NCI-H1092 treated with DMSO at 0.1 percent for 48 hours (cell line): ENCODE measurements at places on chromosomes 11 and 22.

DNA sequence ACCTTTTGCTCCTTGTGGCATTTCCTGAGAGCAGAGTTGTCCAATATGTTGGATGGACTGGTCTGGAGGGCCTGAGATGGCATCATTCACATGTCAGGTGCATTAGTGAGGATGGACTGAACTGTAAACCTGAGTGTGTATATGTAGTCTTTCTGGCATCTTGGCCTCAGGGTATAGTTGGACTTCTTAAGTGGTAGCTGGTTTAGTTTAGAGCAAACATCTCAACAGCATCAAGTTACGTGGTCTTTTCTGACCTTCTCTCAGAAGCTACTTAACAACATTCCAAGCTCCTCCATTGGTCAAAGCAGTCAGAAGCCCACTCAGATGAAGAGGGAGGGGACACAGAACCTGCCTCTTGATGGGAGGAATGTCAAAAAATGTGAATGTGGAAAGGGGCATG, 829.9 kb downstream of the METTL15 start:
- DNase-seq = no peak

DNA sequence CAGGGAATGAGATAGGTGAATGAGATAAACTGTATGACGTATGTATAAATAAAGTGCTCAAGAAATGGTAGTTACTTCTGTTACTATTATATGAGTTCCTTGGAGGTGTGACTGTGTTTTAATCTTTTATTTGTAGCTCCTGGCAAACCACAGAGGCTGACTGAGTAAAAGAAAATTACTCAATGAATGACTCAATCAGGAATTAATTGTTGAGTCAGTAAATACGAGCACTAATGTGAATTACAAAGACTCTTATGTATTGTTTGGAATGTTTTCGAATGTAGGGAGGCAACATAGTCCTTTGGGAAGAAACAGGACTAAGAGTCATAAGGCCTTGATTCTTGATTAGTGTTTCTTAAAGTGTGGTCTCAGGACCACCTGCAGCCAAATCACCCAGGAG, 51.1 kb upstream of the BLID start:
- no peak for DNase-seq

DNA sequence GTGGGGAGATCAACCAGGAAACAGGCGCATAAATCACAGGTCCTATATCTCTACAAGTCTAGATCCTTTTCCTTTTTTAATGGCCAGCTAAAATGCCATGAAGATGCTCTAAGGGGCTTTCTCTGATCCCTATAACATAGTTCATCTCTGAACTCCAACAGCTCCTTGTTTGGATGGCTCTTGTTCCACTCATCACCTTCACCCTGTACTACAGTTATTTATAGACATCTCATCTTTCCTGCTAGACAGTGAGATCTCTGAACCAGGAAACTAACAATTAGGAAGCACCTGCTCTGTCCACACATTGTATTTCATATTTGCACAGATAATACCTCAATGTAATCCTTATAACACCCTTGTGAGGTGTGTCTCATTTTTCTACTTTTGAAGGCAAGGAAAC, 31.6 kb downstream of the KCNA4 start:
- peak; percentile 10 for DNase-seq

GRCh38 chr11:44837661-44838060, 110.9 kb downstream of the TSPAN18 start:
- DNase-seq = no peak

DNA sequence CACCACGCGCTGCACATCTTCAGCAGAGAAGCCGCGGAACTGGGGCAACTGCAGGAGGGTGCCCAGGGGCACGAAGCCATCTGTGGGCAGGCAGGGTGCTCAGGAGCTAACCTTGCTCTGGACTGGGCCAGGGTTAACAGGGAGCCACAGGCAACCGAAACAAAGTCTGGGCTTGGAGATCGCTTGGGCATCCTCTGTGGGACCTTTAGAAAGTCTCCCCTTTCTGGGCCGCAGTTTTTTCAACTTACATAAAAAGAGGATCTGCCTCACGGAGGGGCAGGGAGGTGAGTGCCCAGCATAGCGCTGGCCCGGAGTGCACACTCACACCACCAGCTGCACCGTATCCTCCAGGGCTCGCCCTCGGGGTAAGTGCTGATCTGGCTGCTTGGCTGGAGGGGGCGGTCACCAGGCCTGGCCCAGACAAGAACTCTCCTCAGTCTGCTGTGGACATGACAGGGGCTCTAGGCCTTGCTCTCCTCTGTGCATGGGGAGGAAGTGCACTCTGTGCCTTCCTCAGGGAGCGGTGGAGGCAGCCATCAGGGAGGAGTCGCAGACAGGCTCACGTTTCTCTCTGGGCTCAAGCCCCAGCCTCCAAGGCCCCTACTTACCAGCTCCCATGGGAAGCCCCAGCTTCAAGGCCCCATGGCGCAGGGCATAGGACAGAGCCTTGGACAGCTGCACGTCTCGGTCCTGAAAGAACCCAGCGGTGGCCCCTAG, 937 bp downstream of the TRPT1 start:
- no peak for DNase-seq

GRCh38 chr22:22787786-22788459, 99.7 kb upstream of the IGLL5 start:
- peak; percentile 18 for DNase-seq

GRCh38 chr11:17169876-17170275, 37.9 kb downstream of the PIK3C2A start:
- DNase-seq = no peak

DNA sequence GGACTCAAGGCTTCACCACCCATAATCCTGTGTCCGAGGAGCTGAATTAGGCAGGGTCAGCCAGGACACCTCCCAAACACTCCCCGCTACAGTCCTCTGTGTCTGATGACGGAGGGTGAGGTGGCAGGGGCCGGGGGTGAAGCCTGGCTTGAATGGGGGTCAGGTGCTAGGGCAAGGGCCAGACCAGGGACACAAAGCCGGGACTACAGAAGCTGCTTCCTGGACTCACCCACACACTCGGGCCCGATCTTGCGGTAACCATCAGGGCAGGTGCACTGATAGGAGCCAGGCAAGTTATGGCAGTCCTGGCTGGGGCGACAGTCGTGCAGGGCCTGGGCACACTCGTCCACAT, 2.3 kb downstream of the EFEMP2 start:
- no peak for DNase-seq

DNA sequence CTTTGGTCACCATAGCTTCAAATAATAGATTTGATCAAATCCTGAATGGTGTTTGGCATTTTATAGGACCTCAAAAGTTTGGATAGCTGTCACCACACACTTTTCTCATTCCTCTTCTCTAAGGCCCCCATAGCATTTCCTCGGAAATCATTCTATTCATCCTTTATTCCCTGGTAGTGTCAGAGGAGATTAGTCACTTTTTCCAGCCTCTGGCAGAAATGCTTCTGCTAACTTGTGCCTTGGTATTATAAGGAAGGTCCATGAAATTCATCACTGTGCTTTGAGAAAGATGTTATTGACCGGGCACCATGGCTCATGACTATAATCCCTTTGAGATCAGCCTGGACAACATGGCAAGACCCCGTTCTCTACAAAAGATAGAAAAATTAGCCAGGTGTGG, 19.7 kb upstream of the NUP160 start:
- DNase-seq = no peak

DNA sequence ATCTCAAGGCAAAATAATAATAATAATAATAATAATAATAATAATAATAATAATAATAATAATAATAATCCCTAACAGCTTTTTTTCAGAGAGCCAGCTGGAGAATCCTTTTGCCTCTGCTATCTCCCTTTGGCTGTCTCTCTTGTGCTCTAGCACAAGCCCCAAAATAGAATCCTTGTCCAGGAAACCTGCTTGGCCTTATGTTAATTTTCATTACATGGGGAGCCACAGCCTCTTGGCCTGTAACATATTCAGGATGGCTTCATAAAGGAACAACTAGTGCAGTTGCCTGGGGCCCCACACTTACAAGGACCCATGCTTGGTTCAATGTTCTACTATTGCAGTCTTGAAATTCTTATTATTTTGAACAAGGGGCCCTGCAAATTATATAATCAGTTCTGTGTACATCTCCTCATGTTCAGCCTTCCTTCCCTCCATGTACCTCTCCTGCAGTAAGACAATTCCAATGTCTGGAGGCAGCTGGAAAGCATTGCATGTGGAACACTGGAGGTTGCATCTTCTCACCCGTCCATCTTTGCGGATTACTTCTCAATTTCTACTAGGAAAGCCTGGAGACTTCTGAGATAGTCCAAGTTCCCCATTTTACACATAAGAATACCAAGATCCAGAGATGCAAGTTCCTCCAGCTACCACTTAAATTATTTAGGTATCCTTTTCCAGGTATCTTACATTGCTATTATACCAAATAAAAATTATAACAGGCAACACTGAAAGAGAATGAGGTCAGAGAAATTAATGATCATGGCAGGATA, 37.8 kb upstream of the SORL1 start:
- DNase-seq = no peak

- DNase-seq = no peak
Measured at GRCh38 chr11:104564921-104565582, 333.2 kb downstream of the CASP12 start.

DNA sequence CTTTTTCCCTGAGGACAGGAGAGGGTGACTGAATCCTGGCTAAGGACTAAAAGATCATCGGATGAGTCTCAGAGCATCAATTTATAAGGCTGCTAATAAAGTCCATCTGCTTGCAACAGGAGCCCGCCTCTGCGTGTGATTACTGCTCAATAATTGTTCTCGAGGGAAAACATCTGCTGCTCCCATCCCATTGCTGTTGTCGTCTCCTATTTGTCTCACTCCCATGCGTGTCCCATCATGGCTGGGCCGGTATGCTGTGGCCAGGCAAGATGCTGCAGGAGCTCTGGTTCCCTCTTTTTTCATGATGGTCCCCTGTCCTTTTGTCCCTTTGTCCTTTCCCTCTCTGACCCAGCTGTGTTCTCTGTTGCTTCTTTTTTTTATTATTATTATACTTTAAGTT, 121.2 kb downstream of the SPATA19 start:
- no peak for DNase-seq

DNA sequence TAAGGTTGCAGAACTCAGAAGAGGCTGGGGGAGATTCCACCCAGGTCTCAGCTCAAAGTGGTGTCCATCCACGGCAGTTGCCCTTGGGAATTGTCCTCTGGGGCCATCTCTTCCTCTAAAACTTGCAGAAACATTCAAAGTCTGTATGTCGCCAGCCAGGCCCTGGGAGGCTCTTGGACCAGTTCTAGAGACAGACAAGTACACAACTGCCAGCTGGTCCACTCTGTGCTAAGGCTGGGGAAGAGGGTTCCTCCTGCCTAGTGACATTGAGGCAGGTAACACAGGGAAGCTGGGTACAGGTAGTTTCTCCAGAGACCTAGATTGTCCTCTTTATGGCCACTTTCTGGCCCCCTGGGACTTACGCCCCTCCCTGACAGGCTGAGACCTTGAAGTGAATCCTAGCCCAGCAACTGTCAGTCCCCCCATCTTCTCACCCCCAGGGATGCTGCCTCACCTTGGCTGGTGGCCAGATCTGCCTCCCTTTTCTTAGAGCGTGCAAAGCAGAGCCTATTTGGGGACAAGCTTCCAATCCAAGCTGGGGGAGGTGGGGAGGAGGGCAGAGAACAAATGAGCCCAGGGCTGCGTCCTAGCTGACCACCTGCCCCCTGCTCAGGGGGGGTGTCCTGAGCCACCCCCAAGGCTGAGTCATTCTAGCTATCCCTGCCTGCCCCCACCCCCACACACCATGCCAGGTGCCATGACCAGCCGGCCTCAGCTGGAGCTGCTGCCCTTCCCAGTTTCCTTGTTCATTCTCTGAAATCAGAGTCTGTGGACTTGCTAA, 8.4 kb downstream of the FAM83F start:
- peak; percentile 40 for DNase-seq

GRCh38 chr11:59552844-59553243, 41.5 kb downstream of the OR4D9 start:
- no peak for DNase-seq

GRCh38 chr11:94602430-94603372, 35.5 kb downstream of the PIWIL4 start:
- no peak for DNase-seq

- DNase-seq = no peak
Measured at GRCh38 chr22:37379722-37380121, 47.6 kb downstream of the ELFN2 start.

DNA sequence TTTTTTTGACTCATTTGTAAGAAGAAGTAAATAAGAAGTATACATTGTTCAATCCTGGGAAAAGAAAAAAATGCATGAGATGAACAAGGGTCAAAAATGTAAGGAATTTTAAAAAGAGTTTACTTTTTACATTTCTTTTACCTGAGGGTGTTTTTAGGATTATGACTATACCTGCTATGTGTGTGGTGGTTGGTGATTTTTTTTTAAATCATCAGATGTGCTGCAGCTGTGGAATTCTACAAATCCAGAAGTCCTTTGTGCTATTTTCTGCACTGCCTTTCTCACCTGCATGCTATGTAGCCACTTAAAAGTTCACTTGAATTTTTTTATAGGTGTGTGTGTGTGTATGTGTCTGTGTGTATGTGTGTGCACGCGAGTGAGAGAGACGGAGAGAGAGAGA, 185.3 kb downstream of the FAT3 start:
- no peak for DNase-seq

DNA sequence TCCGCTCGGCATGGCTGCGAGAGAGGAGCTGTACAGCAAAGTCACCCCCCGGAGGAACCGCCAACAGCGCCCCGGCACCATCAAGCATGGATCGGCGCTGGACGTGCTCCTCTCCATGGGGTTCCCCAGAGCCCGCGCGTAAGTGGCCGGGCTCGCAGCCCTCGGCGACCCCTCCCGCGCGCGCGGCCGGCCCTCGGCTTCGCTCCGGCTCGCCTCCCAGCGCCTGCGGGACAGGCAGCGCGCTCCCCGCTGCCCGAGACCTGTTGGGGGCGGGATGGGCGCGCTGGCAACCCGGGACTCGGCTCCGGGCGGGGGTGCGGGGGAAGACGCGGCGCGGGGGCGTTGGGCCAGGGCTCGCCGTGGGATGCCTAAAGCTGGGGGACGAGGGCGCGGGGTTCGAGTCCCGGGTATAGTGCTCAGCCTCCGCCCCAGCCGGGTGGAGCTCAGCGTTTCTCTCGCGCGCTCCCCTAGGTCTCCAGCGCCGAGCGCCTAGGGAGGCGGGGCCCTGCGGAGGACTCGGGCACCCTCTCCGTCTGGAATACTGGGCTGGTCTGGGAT, 630 bp downstream of the UBASH3B start:
- DNase-seq = peak; percentile 72

- DNase-seq = no peak
Measured at GRCh38 chr11:18791207-18791968, at the start of gene PTPN5. Gene PTPN5 (minus strand): TSS chr11:18791798. CDS start chr11:18771958, 19,840 bp downstream.

DNA sequence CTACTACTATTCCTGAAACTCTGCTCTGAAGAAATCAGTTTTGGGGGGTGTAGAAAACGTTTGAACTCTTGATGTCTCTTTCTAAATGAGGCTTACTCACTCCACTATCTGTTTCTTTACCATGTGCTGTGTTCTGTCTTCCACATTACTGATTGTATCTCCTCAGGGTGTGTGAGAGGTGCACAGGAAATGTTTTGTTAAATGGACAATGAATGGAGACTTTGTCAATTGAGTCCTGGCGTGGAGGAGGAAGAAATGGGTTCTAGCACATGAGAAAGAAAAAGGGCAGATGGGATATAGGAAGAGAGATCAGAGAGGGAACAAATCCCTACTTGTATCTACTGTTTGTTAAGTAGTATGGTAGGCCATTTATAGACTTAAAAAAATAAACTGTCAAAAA, 577.1 kb upstream of the CCDC90B start:
- DNase-seq = no peak
